NCI-H1092 treated with DMSO at 0.1 percent for 48 hours (cell line): ENCODE measurements at places on chromosomes 7 and 10.

GRCh38 chr7:128217967-128218652 lies 23.0 kb upstream of the LEP start:
- no peak for DNase-seq

DNA sequence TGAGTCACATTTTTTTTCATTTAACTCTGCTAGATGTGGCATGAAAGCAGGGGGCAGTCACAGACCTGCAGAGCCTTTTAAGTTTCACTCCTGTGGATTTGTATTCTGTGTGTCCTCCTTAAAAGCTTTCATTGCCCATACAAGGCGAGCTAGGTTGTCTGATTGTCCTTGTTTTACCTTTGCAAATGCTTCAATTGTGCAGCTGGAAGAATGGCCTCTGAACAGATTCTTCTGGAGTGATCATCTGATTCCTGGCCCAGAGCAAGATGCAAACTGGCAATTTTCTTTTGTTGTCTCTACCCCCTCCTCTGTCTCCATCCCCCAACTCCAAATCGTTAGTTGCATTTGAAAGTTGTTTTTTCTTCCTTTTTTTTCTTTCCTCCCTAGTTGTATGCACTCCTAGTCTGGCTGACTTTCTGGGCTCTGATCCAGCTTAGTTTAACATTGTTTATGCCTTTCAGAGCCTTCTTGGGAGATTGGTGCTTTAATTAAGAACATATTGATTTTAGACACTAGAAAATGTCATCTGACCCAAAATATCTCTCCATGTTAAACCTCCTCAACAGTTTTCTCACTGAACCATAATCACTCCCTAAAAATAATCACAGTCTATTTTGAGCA lies 150.2 kb downstream of the REEP3 start:
- peak; percentile 85 for DNase-seq

GRCh38 chr7:18570890-18571478 lies 75.4 kb downstream of the HDAC9 start:
- DNase-seq, result peak; percentile 82

DNA sequence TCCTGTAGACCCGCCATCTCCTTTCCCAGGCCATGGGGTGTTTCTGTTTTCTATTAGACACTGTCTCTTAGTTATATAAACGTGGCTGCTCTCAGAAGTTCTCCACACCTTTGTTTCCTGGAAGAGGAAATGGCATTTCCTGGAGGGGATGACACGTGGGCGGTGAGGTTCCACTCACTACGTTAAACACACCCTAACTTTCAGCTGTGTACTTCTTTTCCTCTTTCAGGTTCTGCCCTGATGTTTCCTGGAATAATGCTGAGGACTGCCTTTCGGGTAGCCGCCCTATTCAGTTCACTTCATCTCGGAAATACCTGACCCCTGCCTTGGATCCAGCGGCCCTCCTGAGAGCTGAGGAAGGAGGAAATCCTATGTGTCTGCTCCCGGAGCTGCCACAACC lies 3.4 kb upstream of the PRKCQ start:
- no peak for DNase-seq

DNA sequence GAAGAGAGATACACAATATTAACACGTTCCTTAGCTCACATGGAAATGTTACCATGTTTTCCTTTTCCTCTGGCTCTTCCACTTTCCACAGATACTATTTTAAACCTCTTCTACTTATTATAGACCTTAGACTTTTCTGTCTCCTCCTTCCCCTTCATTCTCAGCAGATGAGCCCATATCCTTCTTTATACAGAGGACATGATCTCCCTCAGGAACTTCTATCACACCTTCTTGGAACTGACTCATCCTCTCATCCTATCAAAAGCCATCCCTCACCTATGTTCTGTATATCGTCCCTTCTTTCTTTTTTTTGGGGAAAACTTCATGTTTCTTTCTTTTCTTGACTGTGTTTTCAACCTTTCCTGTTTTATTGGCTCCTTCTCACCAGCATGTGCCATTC lies 20.8 kb downstream of the MTPN start:
- DNase-seq, result no peak

DNA sequence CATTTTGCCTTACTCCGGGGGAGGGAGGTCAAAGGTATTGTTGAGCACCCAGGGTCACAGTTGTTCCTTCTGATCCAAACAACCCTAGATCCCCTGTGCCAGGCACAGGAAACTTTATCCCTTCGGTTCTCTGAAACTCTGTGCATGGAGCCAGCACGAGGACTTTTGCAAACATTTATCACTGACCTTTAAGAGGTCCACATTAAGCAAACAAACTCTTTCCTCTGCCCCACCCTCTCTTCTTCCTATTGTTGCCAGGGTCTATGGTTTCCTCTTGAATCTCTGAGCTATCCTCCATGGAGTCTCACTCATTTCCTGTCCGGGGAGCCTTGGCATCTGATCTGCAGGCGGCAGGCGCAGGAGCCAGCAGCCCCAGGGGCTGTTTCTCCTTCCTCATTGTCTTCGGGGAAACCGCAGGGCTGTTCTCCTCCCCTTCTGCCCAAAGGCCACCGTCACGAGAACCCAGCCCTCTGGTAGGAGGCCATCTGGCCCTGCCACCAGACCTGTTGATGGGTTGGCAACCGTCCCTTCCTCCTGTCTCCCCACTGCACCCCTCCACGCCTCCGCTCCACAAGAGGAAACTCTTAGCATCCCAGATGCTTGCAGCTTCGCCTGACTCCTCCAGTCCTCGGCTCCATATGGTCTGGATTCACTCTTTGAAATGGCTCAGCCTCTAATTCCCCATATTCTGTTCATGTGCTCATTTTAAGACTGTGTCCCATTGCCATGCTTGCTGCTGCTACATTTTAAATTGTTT lies 327.3 kb upstream of the NRP1 start:
- peak; percentile 39 for DNase-seq

DNA sequence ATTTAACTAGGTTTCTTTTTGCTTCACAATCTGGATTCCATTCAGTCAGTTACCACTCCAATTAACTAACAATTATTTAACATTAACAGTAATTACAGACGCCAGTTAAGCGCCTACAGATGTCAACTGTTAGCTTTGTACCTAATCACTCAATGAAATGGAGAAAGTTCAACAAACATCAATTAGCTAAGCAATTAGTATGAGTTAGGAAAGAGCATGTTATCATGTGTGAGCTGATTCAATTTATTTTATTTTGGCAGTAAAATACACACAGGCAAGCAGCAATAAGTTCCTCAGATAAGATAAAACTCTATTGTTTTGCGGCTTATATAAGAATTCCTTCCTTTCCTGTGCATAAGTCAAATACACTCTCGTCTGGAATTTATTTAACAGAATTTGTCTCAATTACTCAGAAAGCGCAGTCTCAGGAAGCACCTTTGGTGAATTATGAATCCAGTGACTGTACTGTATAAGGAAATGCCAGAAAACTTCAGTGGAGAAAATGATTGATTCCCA lies 427.1 kb upstream of the GALNT17 start:
- no peak for DNase-seq

GRCh38 chr10:28897617-28898464 lies 220.5 kb downstream of the BAMBI start:
- no peak for DNase-seq

DNA sequence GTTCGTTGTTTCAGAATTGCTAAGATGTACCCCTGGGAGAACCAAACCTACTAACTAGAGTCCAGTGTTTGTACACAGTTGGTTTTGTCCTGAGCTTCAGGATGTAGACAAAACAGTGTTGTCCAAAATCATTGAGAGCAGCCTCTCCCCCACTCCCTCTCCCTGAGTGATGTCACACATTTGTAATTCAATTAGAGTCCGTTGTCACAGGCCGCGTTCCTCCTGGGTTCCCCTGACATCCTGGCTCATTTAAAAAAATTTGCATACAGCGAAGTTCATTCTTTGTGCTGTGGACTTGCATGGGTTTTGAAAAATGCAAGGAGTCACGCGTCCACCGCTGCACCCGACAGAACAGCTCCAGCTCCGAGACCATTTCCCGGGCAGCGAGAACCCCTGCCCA lies 10.3 kb downstream of the GRIFIN start:
- DNase-seq, result no peak

- DNase-seq, result no peak
These were observed 11.3 kb upstream of the TRDMT1 start for GRCh38 chr10:17212802-17213221.

DNA sequence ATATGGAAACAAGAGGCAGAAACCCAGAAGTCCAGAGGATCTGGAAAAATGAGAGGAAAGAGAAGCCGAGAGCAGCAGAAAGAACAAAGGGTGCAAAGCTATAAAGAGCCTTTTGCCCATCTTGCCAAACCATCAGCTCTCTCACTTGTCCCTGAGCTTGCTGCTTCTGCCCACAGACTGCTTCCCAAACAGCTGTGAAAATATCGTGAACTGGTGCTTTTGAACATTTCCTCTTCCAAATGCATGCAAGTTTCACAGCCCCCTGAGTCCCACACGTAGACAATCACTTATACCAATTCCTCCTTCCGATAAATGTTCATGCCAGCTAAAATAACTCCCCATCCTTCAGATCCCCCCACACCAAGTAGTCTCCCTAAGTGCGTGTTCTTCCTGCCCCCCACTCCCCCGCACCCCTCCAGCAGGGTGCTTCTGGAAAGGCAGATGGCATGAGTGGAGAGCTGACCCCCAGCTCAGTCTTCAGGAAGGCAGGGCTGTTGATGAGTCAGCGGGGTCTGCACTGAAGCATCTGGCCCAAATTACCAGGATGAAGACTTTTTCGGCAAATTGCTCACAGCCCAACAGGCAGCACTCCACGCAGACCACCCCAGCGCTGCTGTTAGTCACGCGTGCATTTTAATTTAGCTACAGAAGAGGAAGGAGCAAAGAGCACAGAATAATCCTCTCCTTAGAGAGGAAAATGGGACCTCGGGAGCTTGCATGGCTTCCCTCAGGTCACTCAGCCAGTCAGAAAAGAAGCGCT lies 76.1 kb upstream of the KCNMA1 start:
- no peak for DNase-seq

DNA sequence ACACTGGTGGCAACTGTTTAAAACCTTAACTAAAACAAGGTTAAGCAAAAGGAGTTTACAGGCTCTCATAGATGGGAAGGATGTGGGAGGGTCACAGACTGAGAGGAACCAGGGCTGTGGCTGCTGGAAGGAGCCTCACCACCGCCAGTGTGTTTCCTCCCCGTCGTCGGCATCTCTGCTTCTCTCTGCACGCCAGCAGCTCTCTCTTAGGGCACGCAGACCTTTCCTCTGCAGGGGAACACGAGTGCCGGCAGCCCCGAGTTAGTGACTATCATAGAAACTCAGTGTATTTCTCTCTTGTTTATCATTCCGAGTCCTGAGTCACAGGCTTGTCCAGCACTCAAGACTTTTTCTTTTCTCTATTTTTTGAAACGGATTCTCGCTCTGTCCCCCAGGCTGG lies 8.1 kb upstream of the SH2D4B start:
- DNase-seq, result no peak

DNA sequence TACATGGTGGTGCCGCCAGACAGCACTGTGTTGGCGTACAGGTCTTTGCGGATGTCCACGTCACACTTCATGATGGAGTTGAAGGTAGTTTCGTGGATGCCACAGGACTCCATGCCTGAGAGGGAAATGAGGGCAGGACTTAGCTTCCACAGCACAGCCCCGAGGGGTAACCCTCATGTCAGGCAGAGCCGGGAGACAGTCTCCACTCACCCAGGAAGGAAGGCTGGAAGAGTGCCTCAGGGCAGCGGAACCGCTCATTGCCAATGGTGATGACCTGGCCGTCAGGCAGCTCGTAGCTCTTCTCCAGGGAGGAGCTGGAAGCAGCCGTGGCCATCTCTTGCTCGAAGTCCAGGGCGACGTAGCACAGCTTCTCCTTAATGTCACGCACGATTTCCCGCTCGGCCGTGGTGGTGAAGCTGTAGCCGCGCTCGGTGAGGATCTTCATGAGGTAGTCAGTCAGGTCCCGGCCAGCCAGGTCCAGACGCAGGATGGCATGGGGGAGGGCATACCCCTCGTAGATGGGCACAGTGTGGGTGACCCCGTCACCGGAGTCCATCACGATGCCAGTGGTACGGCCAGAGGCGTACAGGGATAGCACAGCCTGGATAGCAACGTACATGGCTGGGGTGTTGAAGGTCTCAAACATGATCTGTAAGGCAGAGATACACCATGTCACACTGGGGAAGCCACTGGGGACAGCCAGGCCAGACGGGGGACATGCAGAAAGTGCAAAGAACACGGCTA lies 104.6 kb upstream of the TNRC18 start:
- DNase-seq, result no peak

DNA sequence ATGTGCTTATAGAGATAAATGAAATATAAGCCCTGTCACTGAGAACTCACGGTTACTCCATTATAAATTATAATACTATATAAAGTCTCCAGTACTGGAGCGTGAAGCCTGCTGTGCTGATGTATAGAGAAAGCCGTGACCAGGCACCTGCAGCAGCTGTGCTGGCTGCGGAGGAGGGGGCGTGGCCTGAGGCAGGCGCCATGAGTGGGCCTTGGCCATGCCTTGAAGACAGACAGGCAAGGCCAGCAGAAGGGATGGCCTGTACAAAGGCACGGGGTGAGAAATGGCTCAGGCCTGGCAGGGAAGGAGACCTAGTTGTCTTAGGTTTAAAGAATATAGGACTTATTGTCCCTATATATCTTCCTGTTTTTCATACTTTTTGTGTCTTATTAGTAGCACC lies 218.5 kb upstream of the STK17A start:
- no peak for DNase-seq

DNA sequence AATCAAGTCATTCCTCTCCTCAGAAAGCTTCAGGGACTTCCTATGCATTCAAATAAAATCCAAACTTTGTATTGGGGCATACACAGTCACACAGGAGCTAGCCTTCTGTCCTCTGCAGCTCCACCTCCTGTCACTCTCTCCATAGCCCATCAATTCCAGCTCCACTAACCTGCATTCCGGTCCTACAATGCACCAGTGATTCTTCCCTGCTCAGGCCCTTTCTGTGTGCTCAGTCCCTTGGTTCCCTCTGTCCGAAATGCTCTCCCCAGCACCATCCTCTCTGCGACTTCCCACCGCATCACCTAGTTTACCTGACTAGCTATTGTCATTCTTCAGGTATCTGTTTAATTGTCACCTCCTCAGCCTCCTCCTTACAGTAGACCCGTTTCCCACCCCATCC lies 26.4 kb upstream of the YAE1 start:
- peak; percentile 30 for DNase-seq

DNA sequence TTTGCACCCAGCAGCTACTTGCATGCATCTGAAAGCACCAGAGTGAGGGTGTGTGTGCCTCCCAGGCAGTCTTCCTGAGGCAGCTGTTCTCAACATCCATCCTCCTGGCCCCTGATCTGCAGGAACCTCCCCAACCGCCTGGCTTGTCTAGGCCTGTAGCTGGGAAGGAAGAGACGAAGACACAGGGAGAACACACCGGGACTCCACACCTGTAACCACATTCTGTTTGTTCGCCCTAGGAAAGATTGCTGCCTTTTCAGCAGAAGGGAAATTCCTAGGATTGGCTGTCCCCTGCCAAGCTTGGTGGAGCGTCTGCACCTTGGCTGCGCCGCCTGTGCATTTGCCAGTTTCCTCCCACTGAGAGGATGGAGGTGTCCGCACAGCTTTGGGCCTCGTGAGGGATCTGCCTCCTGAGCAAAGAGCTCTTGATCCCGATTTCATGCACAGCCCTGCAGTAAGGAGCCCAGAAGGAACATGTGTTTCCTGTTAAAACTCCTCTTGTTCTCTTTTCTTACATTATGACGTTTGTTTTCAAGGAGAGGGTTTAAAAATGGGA lies 154.6 kb downstream of the TPST1 start:
- no peak for DNase-seq

GRCh38 chr7:106452031-106452851 lies 167.5 kb upstream of the NAMPT start:
- no peak for DNase-seq
